ENCODE measurements at places on chromosomes 5 and 9.

GRCh38 chr5:133319905-133320520 is 268.2 kb downstream of the HSPA4 start:
- DNase-seq = no peak

DNA sequence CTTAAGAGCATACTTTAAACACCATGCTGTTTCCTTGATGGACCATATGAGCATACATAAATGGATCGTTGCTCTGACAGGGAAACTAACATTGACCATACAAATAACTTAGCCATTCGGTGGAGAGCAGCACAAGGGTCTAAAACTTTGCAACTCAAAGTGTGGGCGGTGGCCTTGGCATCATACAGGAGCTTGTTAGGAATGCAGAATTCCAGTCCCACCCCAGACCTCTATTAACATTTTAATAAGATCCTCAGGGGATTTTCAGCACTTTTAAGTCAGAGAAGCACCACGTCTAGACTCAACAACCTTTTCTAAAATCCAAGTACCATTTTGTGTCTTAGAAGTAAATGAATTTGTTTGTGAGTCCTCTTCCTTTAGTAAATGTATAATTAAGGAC is 260.9 kb downstream of the EBF1 start:
- no peak for DNase-seq

DNA sequence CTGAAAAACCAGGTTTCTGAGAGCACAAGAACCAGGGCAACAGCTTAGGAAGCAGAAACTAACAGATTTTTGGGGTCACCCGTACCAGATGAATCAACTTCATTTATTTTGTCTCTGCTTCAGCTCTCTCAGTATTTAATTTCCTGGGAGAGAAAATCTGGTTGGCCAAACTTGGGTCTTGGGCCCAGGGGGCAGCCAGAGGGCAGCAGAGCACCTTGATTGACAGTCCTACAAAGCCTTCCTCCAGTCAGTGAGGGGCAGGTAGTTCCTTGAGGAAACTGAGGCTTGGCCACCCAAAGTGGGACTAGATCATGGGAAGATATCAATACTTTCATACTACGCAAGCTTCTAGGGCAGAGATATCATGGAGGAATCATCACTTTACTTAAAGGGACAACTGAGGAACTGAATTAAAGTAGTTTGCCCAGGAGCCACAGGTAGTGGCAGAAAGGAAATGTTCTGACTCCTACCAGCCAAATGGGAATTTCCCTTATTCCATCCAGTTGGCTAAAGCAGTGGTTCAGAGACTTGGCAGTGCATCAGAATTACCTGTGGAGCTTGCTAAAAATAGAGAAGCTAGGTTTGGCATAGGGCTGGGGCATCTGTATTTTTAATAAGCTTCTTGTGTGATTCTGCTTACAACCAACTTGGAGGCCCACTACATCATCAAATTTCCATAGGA is 21.5 kb upstream of the ARHGAP26 start:
- DNase-seq = no peak

DNA sequence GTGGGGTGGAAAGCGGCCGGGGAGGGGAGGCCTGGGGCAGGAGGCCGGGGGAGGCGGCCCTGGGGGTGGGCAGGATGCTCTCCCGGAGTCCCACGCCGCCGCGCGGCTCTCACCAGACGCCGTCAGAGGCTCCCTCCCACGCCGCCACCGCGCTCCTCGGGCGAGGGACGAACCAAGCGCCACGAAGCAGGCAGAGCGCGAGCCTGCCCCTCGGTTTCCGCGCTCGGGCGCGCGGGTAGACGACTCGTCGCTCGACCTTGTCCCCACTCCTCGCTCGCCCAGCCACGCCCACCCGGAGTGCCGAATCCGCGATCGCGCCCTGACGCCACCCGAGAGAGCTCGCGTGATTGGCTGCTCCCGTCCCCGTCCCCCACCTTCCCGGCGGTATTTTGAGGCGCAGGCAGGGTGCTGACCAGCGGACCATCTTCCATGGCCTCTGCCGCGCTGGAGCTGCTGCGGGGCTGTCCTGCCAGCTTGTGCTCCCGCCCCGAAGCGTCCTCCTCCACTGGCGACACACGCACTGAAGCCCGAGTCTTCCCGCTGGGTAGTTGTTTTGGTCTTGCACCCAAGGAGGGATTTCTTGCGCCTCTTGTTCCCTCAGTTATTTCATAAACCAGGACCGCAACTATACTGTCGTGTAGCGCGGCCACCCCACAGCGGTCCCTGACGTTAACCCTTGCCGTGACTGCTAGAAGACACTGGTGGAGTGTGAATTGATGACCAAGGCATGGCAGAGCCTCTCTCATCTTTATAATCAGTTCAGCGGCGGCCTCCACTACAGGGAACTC is at the start of gene GNE:
TSS of gene GNE (minus strand) at position 241 of the 788 bp plus-strand sequence. CDS start 9,093 bp downstream, outside the sequence.
- peak; percentile 85 for DNase-seq

DNA sequence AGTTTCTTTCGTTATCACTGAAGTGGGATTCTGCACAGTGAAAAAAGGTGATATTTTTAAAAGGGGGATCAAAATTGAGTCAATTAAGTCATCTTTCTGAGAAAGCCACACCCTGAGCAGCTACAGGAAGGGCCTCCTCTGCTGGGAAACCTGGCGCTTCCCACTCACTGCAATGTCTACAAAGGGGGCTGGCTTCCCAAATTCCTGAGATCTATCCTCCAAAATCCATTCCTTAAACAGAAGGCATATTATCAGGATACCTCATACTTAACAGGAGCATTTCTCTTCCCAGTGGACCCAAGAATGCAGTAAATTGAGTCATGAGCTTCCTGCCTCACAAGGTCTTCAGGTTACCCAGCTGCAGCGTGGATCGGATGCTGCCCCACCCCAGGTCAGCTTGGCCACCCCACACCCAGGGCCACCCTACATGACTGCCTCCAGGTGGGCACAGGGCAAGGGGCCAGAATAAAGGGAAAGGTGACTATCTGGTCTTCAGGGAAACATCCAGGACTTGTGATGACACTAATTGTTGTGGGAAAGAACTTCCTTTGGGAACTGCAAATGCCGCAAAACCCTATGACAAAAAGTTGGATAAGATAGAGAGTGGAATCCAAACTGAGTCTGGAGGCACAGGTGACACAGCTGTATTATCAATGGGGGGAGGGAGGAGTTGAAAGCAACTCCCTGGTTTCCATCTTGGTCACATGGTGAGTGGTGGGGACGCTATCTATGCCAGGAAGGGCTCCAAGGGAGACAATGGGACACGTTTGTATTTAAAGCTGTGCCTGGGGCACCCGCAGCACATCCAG is 42.3 kb downstream of the ROR2 start:
- DNase-seq = no peak

DNA sequence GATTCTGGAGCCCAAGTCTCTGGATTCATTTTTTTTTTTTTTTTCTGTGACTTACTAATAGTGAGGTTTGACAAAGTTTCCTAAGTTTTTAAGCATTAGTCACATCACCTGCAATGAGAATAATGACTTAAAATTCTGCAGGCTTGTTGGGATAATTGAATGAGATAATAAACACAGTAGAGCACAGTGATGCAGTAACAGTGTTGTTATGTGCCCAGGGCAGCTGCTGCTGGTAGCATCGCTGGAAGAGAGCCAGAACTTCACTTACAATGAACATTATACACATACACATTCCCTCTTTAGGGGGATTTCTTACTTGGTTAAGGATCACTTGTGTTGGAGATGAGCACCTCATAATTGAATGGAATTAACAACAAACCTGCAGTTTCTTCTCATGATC is 78.9 kb downstream of the ALDH7A1 start:
- DNase-seq = no peak

DNA sequence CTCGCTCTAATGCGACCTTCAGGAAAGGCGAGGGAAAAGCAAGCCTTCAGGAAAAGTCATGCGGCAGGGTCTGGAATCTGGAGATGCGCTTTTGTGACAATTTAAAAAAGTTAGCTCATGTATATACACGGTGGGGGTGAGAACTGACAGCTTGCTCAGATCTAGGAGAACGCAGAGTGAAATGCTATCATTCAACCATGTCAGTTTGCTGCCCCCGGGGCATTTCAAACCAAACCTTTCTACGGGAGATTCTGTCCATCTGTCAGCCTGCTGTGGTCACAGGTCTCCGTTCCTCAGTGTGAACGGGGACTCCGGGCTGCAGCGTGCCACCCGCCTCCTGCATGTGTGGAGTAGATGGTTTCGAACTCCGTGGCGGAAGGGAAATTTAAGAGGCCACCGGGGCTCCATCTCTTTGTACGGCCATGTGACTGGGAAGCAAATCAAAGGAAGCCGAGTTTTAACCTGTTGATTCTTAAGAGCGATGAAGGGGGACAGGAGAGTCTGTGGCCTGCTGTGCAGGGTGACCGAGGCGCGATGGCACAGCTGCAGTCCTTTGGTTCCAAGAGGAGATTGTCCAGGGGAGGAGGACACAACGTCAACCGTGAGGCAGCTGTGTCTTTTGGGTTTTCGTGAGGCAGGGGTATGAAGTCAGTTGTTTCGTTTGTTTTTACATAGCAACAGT is 45.9 kb downstream of the OTULIN start:
- no peak for DNase-seq

DNA sequence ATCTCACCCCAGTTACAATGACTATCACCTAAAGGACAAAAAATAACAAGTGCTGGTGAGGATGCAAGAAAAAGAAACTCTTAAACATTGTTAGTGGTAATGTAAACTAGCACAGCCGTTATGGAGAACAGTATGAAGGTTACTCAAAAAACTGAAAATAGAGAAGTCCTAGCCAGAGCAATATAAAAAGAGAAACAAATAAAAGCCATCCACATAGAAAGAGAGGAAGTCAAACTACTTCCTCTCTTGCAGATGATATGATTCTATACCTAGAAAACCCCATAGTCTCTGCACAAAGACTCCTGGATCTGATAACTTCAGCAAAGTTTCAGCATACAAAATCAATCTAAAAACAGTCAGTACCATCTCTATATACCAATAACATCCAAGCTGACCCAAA is 221.5 kb upstream of the FAM174A start:
- DNase-seq = no peak

DNA sequence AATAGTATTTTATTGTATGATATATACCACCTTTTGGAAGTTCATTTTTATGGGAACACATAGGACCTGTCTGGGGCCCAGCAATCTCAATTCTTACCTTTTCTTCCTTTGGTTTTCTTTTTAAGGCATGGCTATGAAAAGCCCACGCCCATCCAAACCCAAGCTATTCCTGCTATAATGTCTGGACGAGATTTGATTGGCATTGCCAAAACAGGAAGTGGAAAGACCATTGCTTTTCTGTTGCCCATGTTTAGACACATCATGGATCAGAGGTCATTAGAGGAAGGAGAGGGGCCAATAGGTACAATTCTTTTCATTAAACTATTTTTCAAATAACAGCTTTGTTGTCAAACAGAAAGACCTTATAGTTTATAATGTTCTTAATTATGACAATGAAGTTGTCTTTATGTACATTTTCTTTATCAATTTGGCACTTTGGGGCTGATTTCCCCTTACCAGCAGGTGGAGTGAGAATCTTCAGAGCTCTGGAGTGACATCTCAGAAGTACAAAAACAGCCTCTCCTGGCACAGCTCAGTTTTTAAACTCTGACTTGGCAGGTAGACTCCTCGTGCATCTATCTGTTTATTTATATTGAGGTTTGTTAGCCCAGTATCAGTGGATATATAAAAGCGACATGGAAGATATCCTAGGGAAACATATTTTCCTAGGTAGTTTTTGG is 25.8 kb downstream of the DDX46 start:
- DNase-seq = no peak

- no peak for DNase-seq
Observed at GRCh38 chr5:17379100-17379951, 118.7 kb upstream of the TAF11L2 start.

DNA sequence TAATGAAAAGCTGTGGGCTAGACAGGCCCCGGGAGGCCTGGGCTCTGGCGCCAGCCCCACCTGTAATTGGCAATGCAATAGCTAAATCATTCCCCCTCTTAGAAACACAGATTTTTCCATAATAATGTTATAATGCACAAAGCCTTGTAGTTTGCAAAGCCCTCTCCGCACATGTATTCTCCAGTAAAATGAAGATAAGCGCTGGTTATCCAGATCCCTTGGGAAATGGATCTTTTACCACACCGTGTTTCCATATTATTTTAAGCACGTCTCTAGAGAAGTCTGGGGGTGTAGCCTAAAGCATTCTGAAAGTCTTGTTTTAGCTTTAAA is 1.1 kb upstream of the APBA1 start:
- no peak for DNase-seq

DNA sequence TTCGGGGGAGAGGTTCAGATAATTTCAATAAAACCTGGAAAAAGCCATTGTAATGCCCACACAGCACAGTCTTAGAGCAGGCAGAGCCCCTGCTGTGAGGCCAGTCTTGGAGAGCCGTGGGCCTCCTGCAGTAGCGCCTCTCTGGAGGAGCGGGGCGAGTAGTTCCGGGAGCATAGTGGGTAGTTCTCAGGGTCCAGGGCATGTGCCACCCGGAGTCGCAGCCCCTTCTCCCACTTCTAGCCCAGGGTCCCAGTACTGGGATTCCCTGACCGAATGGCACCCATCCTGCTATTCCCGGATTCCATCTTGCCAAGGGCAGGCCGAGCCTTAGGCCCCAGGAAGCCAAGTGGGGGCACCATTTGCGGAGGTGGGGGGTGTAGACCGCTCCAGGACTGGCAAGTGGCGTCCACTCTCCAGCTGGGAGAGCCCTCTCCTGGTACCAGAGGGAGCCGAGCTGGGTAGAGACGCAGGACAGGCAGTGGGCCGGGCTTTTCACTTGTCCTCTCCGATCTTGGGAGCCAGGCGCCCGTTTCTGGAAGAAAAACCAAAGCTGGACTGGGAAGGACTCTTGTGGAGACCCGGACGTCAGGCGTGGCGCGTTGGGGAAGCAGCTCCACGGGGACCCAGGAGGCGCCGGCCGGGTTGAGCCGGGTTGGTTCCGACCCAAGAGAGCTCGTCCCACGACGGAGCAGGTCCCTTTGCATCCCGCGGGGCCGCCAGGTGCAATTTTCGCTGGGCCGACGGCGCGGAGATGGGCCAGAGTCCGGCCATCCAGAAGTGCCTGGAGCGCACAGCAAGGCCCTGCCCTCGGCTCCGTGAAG is 12.1 kb downstream of the PROP1 start:
- no peak for DNase-seq

DNA sequence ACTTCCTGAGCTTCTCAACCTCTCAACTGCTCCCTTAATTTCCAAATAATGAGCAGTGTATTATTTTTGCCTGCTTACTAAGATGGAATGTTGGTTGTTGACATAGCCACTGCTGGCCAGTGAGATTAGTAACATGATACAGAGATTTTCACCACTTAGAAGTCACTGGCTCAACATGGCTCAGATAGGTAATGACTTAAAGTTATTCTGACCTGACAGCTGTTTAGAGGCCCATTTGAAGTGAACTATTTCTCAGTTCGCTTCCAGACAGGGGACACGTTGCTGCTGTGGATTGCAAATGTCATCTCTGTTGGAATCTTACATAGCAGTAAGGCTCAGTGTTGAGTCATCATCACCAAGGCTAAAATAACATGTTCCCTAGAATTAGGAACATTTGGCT is 490.2 kb downstream of the TLE4 start:
- no peak for DNase-seq

Measured in esophagus squamous epithelium (tissue), 5 donors.